ENCODE measurements at places on chromosomes 4 and X. TPM values are rescaled to one million over a fixed set of nuclear protein-coding genes. Genes with fewer than 3 reads are reported as not detected.

DNA sequence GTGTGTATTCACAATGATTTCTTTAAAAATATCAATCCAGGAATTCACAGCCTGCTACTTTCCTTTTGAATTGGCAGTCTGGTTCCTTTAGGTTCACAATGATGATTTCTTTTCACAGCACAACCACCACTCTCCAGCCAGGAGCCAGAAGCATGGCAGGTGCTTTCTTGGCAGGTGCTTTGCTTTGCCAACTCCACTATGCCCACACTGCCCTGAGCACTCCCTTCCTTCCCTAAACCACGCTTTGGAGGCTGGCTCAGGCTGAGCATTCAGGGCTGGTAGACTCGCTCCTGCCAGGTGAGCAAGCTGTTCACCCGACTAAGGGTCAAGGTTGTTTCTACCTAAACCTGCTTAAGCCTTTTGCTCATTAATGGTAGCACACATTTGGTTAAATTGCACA, 184.5 kb downstream of the SH3KBP1 start:
- DNase-seq: no peak
- H3K4me1 ChIP-seq: peaks cover 54% of the 10 kb centered on the region
- H3K4me3 ChIP-seq: no peak overlapping the region
- no peak overlapping the region for H3K27ac ChIP-seq

- no peak overlapping the region for H3K27ac ChIP-seq
- DNase-seq: no peak
- H3K27me3 ChIP-seq: peaks cover 26% of the 10 kb centered on the region
- H3K4me3 ChIP-seq: no peak overlapping the region
- no peaks in the 10 kb centered on the region for H3K36me3 ChIP-seq
- H3K4me1 ChIP-seq: no peaks in the 10 kb centered on the region
Measured at GRCh38 chr4:11436084-11436483, 7.4 kb upstream of the HS3ST1 start.

GRCh38 chr4:85778632-85779131, 303.7 kb downstream of the ARHGAP24 start:
- DNase-seq: no peak
- H3K36me3 ChIP-seq: no peaks in the 10 kb centered on the region
- no peaks in the 10 kb centered on the region for H3K27me3 ChIP-seq
- no peaks in the 10 kb centered on the region for H3K4me1 ChIP-seq

DNA sequence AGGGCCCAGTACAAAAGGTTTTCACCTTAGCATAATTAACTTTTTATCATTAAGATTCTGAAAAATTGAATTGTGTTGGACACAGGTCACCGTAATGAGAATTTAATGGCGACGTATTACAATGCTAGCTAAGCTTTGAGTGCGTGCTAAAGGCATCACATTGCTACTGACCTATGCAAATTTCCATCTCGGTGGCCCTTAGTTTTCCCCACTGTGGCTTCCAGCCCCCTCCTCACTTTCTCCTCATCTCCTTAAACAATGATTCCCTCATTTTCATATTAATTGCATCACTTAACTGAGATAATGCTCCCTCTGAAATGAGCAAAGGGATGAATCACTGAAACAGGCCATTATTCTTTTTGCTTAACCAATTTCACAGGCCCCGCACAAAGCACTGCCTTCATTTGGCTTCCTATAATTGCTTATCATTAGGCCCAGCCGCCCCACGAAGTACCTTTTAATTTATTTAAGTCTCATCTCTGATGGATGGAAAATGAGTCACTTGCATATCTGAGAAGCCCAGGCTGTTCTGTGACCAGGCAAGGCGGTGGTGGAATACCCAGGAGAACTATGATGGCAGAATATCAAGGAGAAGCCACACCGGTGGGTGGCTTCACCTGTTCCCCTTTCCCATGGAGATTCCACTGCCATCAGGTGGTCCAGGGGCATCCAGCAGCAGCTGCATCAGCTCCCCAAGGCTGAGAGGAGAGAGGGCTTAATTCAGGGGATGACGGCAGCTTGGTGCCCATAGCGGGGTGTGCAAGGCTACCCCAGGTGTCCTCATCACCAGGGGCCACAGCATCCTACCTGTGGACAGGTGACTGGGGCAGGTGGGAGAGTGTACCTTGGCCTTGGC, 223.8 kb upstream of the BOD1L1 start:
- no peaks in the 10 kb centered on the region for H3K27me3 ChIP-seq
- no peak overlapping the region for H3K27ac ChIP-seq
- DNase-seq: no peak
- no peaks in the 10 kb centered on the region for H3K4me1 ChIP-seq
- no peak overlapping the region for H3K4me3 ChIP-seq

GRCh38 chr4:15888515-15888914, 50.0 kb downstream of the FGFBP1 start:
- H3K4me3 ChIP-seq: no peak overlapping the region
- H3K36me3 ChIP-seq: no peaks in the 10 kb centered on the region
- DNase-seq: no peak
- H3K27ac ChIP-seq: no peak overlapping the region

GRCh38 chrX:41670112-41670511, 18.7 kb upstream of the GPR34 start:
- peaks cover 48% of the 10 kb centered on the region for H3K4me1 ChIP-seq
- peaks cover 21% of the 10 kb centered on the region for H3K36me3 ChIP-seq
- H3K27ac ChIP-seq: no peak overlapping the region

GRCh38 chr4:3508542-3508941, 23.7 kb downstream of the LRPAP1 start:
- H3K4me1 ChIP-seq: peaks cover 7% of the 10 kb centered on the region
- DNase-seq: no peak
- H3K36me3 ChIP-seq: peaks cover 49% of the 10 kb centered on the region
- no peak overlapping the region for H3K4me3 ChIP-seq

- H3K4me1 ChIP-seq: peaks cover 11% of the 10 kb centered on the region
- H3K36me3 ChIP-seq: no peaks in the 10 kb centered on the region
- no peak overlapping the region for H3K27ac ChIP-seq
- H3K4me3 ChIP-seq: no peak overlapping the region
- no peak for DNase-seq
Measured at GRCh38 chr4:139736274-139736660, 70.6 kb downstream of the MGST2 start.

GRCh38 chr4:4947721-4948120, 71.5 kb downstream of the CYTL1 start:
- H3K27ac ChIP-seq: no peak overlapping the region
- DNase-seq: no peak
- H3K27me3 ChIP-seq: no peaks in the 10 kb centered on the region
- H3K4me3 ChIP-seq: no peak overlapping the region

DNA sequence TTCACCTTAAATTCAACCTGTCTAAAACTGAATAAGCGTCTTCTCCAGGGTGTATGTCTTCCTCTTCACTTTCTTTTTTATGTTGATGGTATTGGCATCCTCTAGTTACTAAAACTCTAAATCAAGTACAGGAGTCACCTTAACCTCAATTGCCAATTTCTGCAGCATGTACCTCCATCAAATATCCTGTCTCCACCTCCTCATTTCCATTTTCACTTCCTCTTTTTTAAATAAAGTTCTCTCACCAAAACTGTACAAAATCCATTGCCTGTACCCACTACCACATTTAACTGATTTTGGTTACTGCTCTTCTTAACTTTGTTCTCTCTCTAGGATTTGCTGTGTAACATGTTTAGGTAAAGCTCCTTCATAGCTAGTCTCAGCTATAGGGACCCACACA, 9.2 kb upstream of the NPFFR2 start:
- no peaks in the 10 kb centered on the region for H3K27me3 ChIP-seq
- no peak for DNase-seq

GRCh38 chr4:138875891-138876608, 139.5 kb upstream of the NOCT start:
- H3K36me3 ChIP-seq: no peaks in the 10 kb centered on the region
- peaks cover 23% of the 10 kb centered on the region for H3K27me3 ChIP-seq
- H3K27ac ChIP-seq: no peak overlapping the region
- no peaks in the 10 kb centered on the region for H3K4me1 ChIP-seq

- H3K27me3 ChIP-seq: peaks cover 4% of the 10 kb centered on the region
- DNase-seq: no peak
- no peaks in the 10 kb centered on the region for H3K4me1 ChIP-seq
- H3K4me3 ChIP-seq: no peak overlapping the region
- no peaks in the 10 kb centered on the region for H3K36me3 ChIP-seq
Measured at GRCh38 chrX:132171478-132171877, 43.7 kb upstream of the FRMD7 start.

GRCh38 chr4:74543983-74544382, 99.0 kb downstream of the AREG start:
- no peak overlapping the region for H3K4me3 ChIP-seq
- peaks cover 3% of the 10 kb centered on the region for H3K4me1 ChIP-seq
- DNase-seq: no peak

- DNase-seq: no peak
- peaks cover 27% of the 10 kb centered on the region for H3K36me3 ChIP-seq
Measured at GRCh38 chr4:98374643-98375042, 113.5 kb downstream of the RAP1GDS1 start.

DNA sequence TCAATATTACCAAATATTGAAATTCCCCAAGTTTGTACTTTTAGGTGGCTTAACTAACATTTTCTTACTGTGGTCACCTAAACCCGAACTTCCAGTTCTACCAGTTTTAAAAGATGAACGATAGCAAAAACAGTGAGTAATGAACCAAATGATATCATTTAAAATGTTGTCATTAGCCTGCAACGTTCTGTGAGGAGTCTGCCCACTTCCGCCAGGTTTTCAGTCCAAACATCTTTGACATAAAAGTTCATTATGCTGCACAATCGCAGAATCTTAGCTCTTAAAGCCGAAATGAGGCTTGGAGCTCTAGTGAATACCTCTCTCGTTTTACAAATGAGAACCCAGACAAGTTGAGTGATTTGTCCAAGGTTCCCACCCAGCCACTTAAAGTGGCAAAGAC, 762 bp downstream of the PIGA start:
- peak; percentile 46 for DNase-seq
- peaks cover 6% of the 10 kb centered on the region for H3K27me3 ChIP-seq
- peak overlapping the region; percentile 86 for H3K4me3 ChIP-seq

The CYBB gene
- not detected for total RNA-seq

The CLCN4 gene
- total RNA-seq: 0.03 TPM

The CLNK gene
- 0.61 TPM for total RNA-seq

The DMP1 gene
- not detected for total RNA-seq

The STK26 gene
- 49.7 TPM for total RNA-seq

The KIAA1210 gene
- not detected for total RNA-seq

The TMSB15A gene
- total RNA-seq: 0.56 TPM

The BMX gene
- not detected for total RNA-seq

The FABP2 gene
- not detected for total RNA-seq

The CSAG3 gene
- 1.4 TPM for total RNA-seq

The IL3RA gene
- total RNA-seq: 2.8 TPM

The MCF2 gene
- 0.40 TPM for total RNA-seq

The KCND1 gene
- total RNA-seq: 5.5 TPM

The CENPI gene
- 28.9 TPM for total RNA-seq

Data from activated CD8-positive, alpha-beta memory T cell treated with anti-CD3 and anti-CD28 coated beads, Interleukin-2, amount 10 ng/mL, durations not matched to agents 7 days and 5 days (primary cell).